CD14-positive monocyte (primary cell): ENCODE measurements at places on chromosomes 6 and 20. TPM values are rescaled to one million over a fixed set of nuclear protein-coding genes. Genes with fewer than 3 reads are reported as not detected.
A peak's percentile ranks its signal among the peaks of the same experiment; 100 is the strongest.

CCN5 gene
- polyA plus RNA-seq: not detected

TREML2 gene
- 0.89 TPM for polyA plus RNA-seq

PRSS16 gene
- not detected for polyA plus RNA-seq

ZFAND3 gene
- polyA plus RNA-seq: 21.1 and 21.7 TPM in 2 replicates

STX16 gene
- 27.4 TPM for polyA plus RNA-seq

- no peaks in the 10 kb centered on the region for H3K4me1 ChIP-seq
- no peaks in the 10 kb centered on the region for H3K36me3 ChIP-seq
- H3K27ac ChIP-seq: no peak overlapping the region
- no peak for DNase-seq
- H3K27me3 ChIP-seq: peaks cover 100% of the 10 kb centered on the region
Observed at GRCh38 chr6:10396785-10397184, 18.1 kb downstream of the TFAP2A start.

DNA sequence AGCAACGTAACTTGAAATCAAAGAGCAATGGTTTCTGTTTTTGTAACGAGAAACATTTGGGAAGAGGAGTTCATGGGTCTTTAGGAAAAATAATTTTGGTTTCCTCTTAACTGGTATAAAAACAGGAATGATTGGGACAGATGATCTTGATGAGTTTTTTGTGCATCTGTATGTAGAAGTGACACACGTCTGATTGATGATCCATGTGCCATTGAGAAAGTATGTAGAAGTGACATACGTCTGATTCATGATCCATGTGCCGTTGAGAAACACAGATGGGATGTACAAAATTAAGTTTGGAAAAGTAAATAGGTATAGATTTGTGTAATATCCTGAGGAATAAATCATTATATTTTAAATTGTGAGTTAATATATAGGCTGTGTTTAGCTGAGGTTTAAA lies 2.1 kb downstream of the KIAA1586 start:
- peaks cover 40% of the 10 kb centered on the region for H3K36me3 ChIP-seq
- H3K27me3 ChIP-seq: no peaks in the 10 kb centered on the region
- no peak for DNase-seq
- H3K4me3 ChIP-seq: no peak overlapping the region
- peaks cover 13% of the 10 kb centered on the region for H3K4me1 ChIP-seq

DNA sequence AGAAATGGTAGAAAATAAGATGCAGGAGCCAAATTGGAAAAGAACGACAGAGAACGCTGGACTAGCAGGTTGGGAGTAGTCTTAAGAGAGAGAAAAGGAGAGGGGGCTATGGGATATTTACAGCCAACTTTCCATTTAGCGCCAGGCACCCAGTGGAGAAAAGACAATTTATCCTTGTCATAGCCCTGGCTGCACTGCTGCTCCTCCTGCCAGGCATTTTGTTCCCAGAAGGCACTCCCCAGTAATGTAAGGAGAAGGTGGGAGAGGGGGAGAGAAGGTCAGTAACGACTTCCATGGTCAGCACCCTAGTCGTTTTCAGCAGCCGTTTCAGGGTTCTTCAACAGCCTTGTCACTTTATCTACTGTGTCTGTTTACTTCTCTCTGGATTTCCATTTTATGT lies 159.0 kb downstream of the TRMT11 start:
- no peaks in the 10 kb centered on the region for H3K36me3 ChIP-seq
- H3K27me3 ChIP-seq: no peaks in the 10 kb centered on the region
- no peaks in the 10 kb centered on the region for H3K4me1 ChIP-seq

GRCh38 chr6:35775031-35775430 lies 1.4 kb upstream of the CLPSL2 start:
- no peak overlapping the region for H3K4me3 ChIP-seq
- no peaks in the 10 kb centered on the region for H3K36me3 ChIP-seq
- H3K27me3 ChIP-seq: no peaks in the 10 kb centered on the region
- no peak for DNase-seq

- H3K36me3 ChIP-seq: no peaks in the 10 kb centered on the region
- H3K4me3 ChIP-seq: no peak overlapping the region
- no peaks in the 10 kb centered on the region for H3K27me3 ChIP-seq
Observed at GRCh38 chr6:131292145-131292938, 157.1 kb downstream of the AKAP7 start.

DNA sequence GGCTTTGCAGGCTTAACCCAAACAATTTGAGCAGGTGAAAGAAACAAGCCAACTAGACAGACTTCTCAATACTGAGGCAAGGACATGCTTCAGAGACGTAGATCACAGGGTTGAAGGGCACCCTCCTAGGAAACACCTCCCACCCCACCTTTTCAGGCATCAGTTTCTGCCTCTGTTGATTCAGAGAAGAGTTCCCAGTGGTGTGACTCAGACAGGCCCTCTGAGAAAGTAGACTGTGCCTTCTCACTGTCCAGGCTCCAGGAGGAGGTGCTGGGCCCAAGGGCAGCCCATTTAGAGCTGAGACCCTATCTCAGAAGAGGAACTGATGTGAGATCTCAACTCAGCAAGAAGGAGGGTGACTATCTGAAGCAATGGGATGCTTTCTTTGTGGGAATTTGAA lies 108.1 kb downstream of the FAM50B start:
- no peaks in the 10 kb centered on the region for H3K4me1 ChIP-seq
- H3K36me3 ChIP-seq: no peaks in the 10 kb centered on the region
- H3K4me3 ChIP-seq: no peak overlapping the region
- no peak for DNase-seq
- no peak overlapping the region for H3K27ac ChIP-seq
- no peaks in the 10 kb centered on the region for H3K27me3 ChIP-seq

DNA sequence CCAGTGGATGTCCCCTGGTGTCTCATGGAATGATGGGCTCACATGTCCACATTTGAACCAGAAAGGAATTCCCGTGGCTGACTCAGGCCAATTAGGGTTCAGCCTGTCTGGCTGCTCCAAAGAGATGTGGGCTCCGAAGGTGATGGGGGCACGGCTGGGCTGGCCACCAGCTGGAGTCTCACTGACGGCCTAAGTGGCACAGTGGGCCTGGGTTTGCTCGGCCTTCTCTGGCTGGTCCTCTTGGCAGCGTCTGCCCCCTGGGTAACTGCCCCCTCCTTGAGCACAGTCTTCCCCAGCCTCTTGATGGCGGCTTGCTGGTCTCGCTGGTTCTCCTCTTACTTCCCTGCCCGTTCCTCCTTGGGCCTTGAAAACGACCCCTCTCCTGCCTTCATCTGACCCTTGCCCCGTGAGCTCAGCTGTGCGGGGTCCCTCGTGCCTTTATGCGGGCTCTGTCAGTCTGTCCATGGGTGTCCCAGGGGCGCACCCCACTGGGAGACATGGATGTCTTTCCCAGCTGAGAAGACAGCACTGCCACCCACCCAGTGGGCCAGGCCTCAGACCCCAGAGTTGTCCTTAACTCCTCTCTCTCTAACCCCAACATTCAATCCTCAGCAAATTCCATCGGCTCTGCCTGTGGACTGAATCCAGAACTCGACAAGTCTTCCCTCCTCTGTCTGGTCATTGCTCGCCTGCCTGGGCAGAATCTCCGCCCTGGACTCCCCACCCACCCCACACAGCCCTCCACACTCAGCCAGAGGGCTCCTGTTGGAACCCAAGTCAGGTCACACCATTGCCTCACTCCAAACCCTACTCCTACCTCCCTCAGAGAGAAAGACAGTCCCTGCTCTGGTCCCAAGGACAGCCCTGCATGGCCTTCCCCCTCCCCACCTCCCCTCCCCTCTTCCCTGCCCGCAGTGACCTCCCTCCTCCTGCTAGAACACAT lies 78.7 kb downstream of the CEBPB start:
- no peaks in the 10 kb centered on the region for H3K36me3 ChIP-seq
- H3K27ac ChIP-seq: peak overlapping the region; percentile 99
- H3K4me3 ChIP-seq: no peak overlapping the region
- no peaks in the 10 kb centered on the region for H3K27me3 ChIP-seq
- H3K4me1 ChIP-seq: peaks cover 95% of the 10 kb centered on the region

- H3K27me3 ChIP-seq: peaks cover 35% of the 10 kb centered on the region
- no peaks in the 10 kb centered on the region for H3K36me3 ChIP-seq
- DNase-seq: no peak
- H3K4me3 ChIP-seq: no peak overlapping the region
Observed at GRCh38 chr6:167819576-167819975, 7.1 kb upstream of the AFDN start.

GRCh38 chr6:116467096-116467495 lies 5.9 kb downstream of the CALHM6 start:
- H3K4me3 ChIP-seq: no peak overlapping the region
- no peaks in the 10 kb centered on the region for H3K36me3 ChIP-seq
- DNase-seq: no peak
- no peak overlapping the region for H3K27ac ChIP-seq
